ENCODE measurements at places on chromosomes 1 and 21. TPM values are rescaled to one million over a fixed set of nuclear protein-coding genes. Genes with fewer than 3 reads are reported as not detected.

CFAP45 gene
- 0.57 TPM for polyA plus RNA-seq

HTR6 gene
- polyA plus RNA-seq: 0.05 TPM

EFHD2 gene
- 45.1 TPM for polyA plus RNA-seq

CASZ1 gene
- 0.51 TPM for polyA plus RNA-seq

RPAP2 gene
- polyA plus RNA-seq: 5.2 TPM

GAS5 gene
- 961 TPM for polyA plus RNA-seq

All from SK-N-SH (cell line).